ENCODE measurements at places on chromosomes 1 and 21. TPM values are rescaled to one million over a fixed set of nuclear protein-coding genes. Genes with fewer than 3 reads are reported as not detected.

The SLC44A3 gene
- total RNA-seq, result 0.25 TPM

The KCNK2 gene
- total RNA-seq, result not detected

The PRAMEF2 gene
- not detected for total RNA-seq

The CA6 gene
- total RNA-seq, result 0.18 TPM

The FAM78B gene
- 0.10 TPM for total RNA-seq

The FOXO6 gene
- total RNA-seq, result 0.20 TPM

The FNBP1L gene
- 0.30 TPM for total RNA-seq

The KANK4 gene
- not detected for total RNA-seq

The POU3F1 gene
- total RNA-seq, result not detected

The SPRR2D gene
- total RNA-seq, result not detected

The INAVA gene
- total RNA-seq, result not detected

The PPM1J gene
- total RNA-seq, result not detected

DNA sequence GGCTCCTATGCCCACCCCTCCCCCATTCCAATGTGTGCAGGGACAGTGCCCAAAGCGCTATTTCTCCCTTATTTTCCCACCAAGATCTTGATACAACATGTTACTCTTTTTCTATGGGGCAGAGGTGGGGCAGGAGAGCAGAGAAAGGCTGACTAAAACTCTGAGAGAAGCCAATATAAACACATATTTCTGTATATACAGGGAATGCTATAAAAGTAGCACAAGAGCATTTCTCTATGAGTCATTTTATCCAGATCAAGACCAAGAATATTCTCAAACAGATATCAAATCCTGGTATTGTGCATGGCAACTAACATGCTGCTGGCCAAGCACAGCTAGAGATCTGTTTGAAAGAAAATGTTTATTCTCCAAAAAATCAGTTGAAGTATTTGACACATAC is 7.3 kb downstream of the WDR26 start:
- no peak for DNase-seq

GRCh38 chr1:99481391-99481996 is 164.4 kb upstream of the PALMD start:
- DNase-seq, result peak; percentile 23

DNA sequence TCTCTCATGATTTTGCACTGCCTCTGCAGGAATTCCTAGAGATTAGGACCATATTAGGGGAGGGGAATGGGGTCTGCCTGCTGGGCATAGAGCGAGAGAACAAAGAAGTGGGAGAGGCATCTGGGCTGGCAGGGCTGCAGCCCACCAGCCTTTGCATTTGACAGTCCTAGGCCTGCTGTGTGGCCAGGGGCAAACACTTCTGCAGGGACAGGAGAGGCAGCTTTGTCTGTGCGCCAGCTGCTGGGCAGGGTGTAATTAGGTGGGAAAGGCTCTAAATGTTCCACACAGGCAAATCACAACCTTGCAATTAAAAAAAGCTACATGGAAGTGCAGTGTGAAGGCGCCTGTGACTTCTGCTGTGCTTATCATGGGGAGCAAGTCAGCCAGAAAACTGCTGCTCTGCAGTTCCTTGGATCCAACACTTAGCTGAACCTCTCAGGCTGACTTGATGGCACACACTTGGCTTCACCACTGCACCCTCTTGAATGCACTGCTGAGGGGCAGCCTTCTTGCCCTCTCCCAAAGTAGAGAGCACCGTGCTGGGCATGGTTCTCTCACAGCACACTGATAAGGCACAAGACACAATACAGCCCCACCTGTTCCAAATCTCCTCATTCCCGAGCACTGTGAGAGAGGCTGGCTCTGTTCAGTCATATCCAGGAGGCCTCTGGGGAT is 73.6 kb upstream of the TLR5 start:
- DNase-seq, result no peak

- DNase-seq, result no peak
These were observed 4.6 kb downstream of the GLUL start for GRCh38 chr1:182386980-182387379.

GRCh38 chr1:47693115-47693514 is 255.3 kb downstream of the FOXD2 start:
- no peak for DNase-seq

GRCh38 chr1:237139732-237140131 is 97.7 kb downstream of the RYR2 start:
- DNase-seq, result no peak

DNA sequence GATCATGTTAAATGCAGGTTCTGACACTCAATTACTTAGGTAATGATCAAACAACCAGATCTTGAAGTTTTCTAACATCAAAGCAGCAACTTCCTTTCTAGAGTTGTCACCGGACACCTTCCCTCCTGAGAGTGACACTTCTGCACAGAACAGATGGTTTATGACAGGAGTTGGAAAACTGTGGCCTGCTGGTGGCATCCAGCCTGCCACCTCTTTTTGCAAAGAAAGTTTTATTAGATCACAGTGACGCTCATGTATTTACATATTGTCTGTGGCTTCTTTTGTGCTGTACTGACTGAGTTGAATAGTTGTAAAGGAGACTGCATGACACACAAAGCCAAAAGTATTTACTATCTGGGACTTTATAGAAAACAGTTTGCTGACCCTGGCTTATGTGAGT is 28.3 kb downstream of the DDR2 start:
- no peak for DNase-seq

- no peak for DNase-seq
These were observed 257.6 kb upstream of the USP24 start for GRCh38 chr1:55472784-55473183.

- DNase-seq, result peak; percentile 54
These were observed 296.6 kb downstream of the PTPRC start for GRCh38 chr1:198935306-198935921.

GRCh38 chr1:15180945-15181523 is 27.5 kb downstream of the TMEM51 start:
- DNase-seq, result no peak

GRCh38 chr1:172898866-172899265 is 151.9 kb downstream of the TNFSF18 start:
- DNase-seq, result no peak

DNA sequence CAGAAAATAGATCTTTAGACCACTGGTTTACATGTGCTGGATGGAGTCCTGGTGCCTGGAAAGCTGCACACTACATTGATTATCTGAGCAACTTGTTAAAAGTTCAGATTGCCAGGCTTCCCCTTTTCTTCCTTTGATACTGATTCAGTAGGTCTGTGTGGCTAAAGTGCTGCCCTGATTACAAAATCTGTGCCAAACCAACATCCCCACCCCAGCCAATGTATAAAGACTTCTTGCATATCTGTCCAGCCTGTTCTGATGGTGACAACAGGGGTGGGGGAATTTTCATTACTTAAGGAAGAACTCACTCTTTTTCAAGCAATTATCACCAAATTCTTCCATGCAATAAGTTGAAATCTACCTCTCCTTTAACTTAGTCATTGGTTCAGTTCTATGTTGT is 135.5 kb downstream of the TNFSF18 start:
- DNase-seq, result no peak

DNA sequence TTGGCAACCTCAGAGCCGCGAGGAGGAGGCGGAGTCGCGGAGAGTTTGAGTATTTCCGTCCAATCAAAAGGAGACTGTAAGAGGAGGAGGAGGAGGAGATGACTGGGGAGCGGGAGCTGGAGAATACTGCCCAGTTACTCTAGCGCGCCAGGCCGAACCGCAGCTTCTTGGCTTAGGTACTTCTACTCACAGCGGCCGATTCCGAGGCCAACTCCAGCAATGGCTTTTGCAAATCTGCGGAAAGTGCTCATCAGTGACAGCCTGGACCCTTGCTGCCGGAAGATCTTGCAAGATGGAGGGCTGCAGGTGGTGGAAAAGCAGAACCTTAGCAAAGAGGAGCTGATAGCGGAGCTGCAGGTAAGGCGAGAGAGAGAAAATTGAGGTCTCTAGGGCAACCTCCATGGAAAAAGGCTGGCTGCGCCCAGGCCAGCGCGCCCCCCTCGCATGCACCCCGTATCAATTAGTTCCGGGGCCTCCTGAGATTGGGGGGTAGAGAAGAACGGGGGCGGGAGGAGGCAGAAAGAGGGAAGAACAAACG is at the start of gene PHGDH:
Gene PHGDH, plus strand, starts transcription at position 131 of the 538 bp plus-strand sequence. Its CDS starts 89 bp downstream, at position 220.
- DNase-seq, result peak; percentile 70

DNA sequence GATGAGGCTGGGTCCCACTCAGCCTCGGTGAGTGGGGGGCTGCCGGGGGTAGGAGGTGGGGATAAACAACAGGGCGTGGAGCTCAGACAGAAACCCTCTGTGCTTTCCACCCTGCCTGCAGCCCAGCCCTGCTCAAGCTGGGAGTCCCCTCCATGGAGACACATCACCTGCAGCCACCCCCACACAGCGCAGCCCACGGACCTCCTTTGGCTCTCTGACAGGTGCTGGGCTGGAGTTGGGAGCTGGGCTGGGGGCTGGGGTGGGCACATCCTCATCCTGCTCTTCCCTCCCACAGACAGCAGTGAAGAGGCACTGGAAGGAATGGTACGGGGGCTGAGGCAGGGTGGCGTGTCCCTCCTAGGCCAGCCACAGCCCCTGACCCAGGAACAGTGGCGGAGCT is 1.9 kb upstream of the CATSPER4 start:
- DNase-seq, result no peak

DNA sequence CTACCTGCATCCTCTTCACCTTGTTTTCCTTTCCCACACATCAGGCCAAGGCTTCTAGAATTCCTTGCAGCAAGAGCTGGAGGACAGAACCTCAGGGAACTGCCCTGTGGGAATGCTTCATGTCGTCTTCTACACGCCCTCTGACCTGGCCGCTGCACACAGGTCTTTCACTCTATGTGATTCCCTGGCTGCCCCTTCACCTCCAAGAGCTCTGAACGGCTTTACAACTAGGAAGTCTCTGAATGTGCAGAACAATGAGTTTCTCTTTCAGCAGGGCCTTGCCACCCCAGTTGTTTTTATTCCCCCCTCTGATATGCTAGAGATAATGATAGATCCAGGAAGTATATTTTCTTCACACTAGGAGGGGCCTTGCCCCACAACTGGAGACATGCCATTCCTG is 142.6 kb downstream of the CLIC6 start:
- no peak for DNase-seq

DNA sequence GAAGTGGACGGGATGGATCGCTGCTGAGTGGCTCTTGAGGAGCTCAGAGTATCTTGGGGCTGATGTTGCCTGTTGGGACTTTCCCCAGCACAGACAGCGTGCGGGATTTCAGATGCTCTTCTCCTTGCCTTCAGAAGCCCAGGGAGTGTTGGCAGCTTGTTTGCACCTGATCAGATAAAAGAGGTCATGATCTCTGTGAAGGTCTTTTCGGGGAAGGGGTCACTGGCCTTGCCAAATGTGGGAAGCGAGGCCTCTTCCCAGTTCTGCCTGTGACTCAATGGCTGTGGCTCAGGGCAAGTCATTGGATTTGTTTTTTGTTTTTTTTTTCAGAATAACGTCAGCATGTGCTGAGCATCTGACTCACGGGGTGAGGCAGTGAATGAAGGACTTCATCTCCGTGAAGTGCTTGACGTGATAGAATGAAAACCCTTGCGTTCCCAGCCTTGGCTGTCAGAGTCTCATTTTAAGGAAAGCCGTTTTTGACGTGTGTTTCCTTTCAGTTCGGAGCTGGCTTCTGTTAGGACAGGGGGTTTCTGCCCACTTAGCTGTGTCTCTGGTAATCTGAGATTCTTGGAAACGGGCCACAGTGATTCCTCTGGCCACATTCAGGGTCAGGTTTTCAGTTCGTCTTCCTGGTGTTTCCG is 46.7 kb downstream of the GALNT2 start:
- DNase-seq, result no peak

GRCh38 chr1:24888061-24888970 is 41.8 kb downstream of the RUNX3 start:
- DNase-seq, result peak; percentile 12

DNA sequence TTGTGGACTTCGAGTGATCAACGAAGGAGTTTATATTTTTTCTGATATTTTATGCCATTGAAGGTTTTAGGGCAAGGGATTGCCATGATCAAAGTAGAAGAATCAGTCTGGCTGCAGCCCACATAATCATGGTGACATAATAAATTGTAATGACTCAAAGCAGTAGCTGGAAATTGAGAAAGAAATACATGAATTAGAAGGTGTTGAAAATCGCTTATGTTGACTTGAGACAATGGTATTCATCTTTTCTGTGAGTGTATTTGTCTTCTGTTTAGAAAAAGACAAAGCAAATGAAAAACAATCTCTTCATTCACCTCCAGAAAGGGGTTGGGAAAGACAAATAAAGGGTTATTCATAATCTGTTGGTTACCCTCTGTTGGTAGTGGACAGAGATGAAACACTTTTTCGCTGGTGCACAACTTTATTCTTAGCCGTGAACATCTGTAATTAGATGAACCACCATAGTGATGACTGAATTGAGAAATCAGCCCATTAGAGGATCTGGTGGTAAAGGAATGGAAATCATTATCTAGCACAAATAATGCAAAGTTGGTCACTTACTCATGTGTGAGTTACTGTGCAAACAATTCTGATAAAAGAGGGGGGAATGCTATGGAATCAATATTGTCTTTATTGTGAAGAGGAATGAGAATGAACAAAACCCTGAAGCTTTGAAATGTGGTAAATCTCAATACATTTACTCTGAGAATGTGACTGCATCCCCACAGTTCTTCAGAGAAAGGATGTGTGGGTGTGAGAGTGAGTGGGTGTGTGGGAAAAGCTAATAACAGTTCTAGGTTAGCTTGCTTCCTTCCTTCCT is 121.8 kb downstream of the NTNG1 start:
- no peak for DNase-seq

DNA sequence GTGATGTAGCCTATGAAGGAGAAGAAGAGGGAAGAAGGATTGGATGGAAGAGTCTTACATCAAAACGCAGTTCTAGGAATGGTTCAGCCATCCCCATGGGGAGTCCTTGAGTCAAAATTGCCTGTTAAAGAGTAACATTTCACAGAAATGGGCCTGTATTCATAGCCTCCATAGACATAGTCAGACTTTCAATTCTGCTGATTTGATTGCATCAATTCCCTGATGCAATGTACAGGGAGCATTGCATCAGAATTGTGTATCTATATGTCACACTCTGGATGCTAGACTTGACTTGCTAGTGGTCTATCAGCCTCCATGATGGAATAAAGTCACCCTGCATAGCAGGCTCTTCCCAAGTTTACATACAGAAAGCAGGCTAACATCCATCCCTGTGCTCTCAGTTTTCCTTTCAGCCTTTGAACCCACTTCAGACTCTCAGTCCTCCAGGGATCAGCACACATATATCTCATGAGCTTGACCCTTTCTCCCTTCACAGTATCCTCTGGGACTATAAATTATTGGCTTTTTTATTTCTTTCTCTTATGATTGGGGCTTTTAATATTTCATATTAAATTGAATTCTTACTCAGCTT is 1111.7 kb upstream of the B3GALT2 start:
- DNase-seq, result no peak

DNA sequence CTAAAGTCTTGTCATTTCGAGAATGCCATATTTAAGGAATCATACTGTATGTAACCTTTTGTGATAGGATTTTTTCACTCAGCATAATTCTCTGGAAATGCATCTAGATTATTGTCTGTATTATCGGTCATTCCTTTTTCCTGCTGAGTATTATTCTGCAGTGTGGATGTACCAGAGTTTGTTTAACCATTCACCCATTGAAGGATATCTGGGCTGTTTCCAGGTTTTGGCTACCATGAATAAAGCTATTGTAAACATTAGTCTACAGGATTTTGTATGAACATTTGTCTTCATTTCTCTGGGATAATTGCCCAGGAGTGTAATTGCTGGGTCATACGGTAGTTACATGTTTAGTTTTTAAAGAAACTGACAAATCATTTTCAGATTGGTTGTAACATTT is 61.8 kb downstream of the ATP1A1 start:
- no peak for DNase-seq

GRCh38 chr1:57067863-57068262 is 102.0 kb upstream of the C8B start:
- DNase-seq, result no peak
